ENCODE measurements at places on chromosomes 5 and 9.

DNA sequence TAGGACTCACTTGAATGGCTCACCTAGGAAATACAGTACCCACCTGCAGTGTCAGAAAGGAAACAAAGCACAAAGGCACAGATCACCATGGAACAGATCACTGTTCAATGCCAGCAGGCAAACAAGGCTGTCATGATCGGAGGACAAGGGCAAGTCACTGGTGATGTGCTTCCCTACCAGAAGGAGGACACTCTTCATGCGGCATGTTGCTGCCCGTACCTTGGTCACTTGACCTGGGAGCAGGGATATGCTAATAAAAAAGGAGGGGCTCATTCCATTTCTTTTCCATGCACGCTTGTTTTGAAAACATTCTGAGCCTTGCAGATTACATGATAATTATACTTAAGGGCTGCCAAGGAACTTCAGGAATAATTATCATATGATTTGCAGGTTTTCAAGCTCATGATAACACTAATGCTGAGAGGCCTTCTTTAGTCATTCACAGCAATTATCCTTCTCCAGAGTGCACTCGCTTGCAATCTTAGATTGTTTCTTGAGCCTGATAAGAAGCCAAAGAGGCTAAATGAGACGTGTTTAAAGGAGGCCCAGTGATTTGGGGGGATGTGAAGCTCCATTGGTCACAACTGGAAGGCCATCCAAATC, 36.1 kb upstream of the STARD4 start:
- H3K36me3 ChIP-seq, result no peaks in the 10 kb centered on the region
- peaks cover 26% of the 10 kb centered on the region for H3K4me1 ChIP-seq
- no peaks in the 10 kb centered on the region for H3K27me3 ChIP-seq
- no peak overlapping the region for H3K27ac ChIP-seq

- no peaks in the 10 kb centered on the region for H3K36me3 ChIP-seq
- no peak for DNase-seq
- no peak overlapping the region for H3K4me3 ChIP-seq
Observed at GRCh38 chr5:162956570-162956969, 480.8 kb upstream of the CCNG1 start.

DNA sequence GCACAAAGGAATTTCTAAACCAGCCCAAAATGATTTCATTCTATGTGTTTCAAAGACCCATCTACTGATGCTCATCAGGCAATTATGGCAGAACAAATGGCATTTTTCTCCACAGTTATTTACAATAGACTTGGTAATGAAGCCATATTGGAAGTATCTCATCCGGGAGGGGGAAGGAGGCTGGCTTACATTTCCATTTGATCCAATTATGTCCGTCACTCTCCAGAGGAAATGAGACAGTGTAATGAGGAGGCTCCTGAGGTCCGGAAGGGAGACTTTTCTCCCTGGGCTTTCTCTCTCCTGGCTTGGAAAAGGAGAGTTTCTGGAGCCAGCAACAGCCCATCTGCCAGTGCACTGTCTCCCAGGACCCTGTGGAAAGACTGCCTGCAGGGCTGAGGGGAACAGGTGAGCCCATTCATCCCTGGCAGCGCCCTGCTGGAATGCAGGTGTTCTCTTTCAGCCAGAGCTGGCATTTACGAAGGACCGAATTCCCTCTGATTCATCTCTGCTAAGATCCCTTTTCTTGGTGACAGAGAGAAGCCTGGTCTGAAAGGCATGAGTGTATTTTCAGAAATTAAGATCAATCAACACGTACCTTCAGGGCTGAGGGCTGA, 54.9 kb upstream of the SAP30L start:
- H3K27ac ChIP-seq, result no peak overlapping the region
- H3K4me3 ChIP-seq, result no peak overlapping the region
- DNase-seq, result no peak
- peaks cover 18% of the 10 kb centered on the region for H3K36me3 ChIP-seq
- H3K27me3 ChIP-seq, result no peaks in the 10 kb centered on the region

DNA sequence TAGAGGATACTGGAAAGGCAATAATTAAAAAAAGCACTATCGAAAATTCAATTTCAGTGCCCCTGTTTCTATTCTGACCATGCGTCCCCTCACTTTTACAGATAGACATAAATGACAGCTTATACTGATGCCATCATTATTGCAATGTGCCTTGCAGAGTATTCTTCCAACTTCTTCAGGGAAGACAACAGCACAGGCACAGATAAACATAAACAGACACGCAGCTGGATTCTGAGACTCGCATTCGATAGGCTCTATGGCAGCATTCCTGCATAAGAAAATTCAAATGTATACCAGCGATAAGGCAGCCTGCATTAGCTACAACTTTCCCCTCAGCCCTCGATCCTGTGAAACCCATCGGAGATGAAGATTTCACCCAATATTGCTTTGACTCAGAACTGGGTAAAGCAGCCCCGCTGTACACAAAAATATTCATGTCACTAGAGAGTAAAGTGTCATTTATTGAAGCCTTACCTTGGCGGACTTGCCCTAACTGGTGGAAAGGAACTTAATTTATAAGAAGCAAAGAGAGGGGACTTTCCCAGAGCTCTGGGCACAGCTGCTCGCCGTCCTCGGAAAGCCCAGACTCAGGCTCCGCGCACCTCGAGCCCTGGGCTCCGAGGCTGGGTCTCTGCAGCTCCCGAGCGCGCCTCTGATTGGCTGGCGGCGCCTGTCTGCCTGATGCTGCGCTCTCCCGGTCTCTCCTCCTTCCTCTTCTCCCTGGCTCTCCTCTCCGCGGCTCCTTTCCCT, at the start of gene CDH18:
Gene CDH18 (minus strand): TSS at position 589 of the 750 bp plus-strand sequence. CDS start 149,214 bp downstream, outside the sequence.
- H3K4me3 ChIP-seq, result peak within 1 kb of the TSS; percentile 85
- peaks cover 14% of the 10 kb centered on the region for H3K4me1 ChIP-seq
- H3K36me3 ChIP-seq, result no peaks in the 10 kb centered on the region
- H3K27ac ChIP-seq, result no peak within 1 kb of the TSS
- DNase-seq, result peak; percentile 55

DNA sequence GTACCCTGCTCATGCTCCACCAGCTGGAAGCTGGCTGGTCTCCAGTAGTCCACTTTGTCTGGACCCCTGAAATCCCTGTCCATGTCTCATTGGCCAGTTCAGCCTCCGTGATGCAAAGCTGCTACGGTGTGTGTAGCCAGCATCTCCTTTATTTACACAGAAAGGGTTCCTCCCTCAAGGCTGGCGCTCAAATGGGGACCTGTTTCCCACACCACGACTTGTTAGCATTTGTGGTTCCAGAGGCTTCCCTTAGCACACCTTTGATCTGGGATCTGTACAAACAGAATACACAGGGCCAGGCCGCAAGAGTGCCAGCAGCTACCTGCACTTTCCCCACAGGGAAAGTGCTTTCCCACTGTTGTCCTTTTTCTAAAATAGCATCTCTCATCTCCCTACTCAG, 5.7 kb upstream of the SMU1 start:
- H3K4me1 ChIP-seq, result no peaks in the 10 kb centered on the region
- peaks cover 5% of the 10 kb centered on the region for H3K27me3 ChIP-seq
- no peak overlapping the region for H3K4me3 ChIP-seq
- H3K27ac ChIP-seq, result no peak overlapping the region
- no peaks in the 10 kb centered on the region for H3K36me3 ChIP-seq

GRCh38 chr5:113162208-113162607, 185.6 kb downstream of the DCP2 start:
- no peak overlapping the region for H3K27ac ChIP-seq
- no peak for DNase-seq
- no peak overlapping the region for H3K4me3 ChIP-seq
- H3K36me3 ChIP-seq, result no peaks in the 10 kb centered on the region

GRCh38 chr9:114023961-114024360, 54.1 kb downstream of the AMBP start:
- no peaks in the 10 kb centered on the region for H3K27me3 ChIP-seq
- no peak overlapping the region for H3K4me3 ChIP-seq
- H3K27ac ChIP-seq, result no peak overlapping the region
- no peaks in the 10 kb centered on the region for H3K4me1 ChIP-seq

Data from neural crest cell (in vitro differentiated cells).